ENCODE measurements at places on chromosomes 1 and 21.
A peak's percentile ranks its signal among the peaks of the same experiment; 100 is the strongest.

GRCh38 chr1:6181347-6181770, 1.2 kb upstream of the CHD5 start:
- DNase-seq: no peak

DNA sequence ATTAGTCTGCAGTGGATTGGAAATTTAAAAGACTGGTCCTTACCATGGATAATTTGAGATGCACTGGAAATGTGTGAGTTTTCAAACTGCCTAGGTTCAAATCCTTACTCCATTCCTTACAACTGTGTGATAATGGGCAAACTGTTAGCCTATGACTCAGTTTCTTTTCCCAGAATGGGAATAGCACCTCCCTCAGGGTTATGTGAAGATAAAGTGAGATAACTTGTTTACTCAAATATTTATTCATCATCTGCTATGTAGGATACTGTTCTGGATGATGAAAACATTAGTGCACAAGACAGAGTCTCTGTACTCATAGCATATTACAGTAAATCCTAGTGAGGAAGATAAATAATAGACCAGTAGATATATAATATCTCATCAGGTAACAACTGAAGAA, 28.6 kb downstream of the LRIG2 start:
- no peak for DNase-seq

- no peak for DNase-seq
Observed at GRCh38 chr1:54409156-54410142, 3.3 kb upstream of the SSBP3 start.

GRCh38 chr1:23544444-23545389, 13.7 kb upstream of the E2F2 start:
- DNase-seq: peak; percentile 86

DNA sequence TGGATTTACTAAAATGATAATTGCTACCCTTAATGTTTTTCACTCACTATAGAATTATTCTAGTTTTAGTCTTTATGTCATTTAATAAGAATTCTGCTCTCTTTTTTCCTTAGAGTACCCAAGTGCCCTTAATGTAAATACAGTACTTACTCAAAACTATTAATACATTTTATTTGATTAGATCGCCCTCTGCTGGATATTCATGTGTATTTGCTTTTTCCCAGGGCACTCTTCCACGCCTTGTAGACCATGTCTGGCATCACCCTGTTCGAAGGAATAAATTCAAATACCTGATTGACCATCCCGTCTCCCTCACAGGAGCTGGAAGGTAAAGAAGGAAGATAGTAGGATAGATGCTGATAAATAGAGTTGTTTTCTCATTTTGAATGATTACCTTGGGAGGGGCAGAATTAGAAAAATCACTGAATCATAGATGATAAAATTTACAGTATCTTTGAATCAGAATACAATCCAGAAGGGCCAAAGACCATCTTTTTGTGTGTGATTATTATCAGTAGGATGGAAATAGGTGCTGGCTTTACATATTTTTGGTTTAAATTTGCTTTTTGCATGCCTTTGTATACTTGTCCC, 4.1 kb downstream of the AXDND1 start:
- DNase-seq: peak; percentile 90

Data from suppressor macrophage (primary cell).